SK-MEL-5 (cell line): ENCODE measurements at places on chromosomes 6 and 20. TPM values are rescaled to one million over a fixed set of nuclear protein-coding genes. Genes with fewer than 3 reads are reported as not detected.

- DNase-seq: no peak
These were observed 111.1 kb downstream of the FOXO3 start for GRCh38 chr6:108671790-108672189.

DNA sequence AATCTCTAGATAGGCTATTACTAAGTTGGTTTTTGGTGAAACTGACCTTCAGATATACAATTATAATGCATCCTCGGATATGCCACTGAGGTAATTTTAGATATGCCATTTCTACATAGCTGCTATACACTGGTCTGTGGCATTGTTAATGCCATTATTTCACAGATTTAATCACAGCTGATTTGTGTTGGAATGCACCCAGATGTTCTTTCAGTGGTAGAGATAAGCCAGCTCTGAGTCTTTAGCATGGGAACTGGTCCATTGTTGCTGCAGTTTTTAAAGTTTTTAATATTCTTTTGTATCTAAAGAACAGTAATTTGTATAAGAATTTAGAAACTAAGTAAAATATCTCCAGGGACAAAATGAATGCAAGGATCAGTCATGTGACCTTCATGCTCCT is 6.8 kb downstream of the TMX4 start:
- DNase-seq: no peak

DNA sequence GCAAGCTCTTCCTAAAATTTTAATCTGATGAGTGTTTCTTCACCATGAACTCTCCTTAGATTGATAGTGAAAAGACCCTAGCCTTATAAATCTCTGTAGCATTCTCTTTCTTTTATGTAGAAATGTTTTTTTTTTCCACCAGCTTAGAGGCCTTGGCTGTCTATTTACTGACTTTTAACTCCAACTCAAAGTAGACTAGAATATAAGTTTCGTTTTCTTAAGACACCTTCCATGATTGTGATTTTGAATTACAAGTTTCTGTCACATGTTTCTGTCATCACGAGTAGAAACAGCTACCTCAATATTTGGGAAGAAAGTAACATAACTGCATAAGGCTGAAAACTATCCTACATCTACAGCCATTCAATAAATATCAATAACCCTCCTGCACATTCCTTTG is 17.8 kb downstream of the ADGRF4 start:
- no peak for DNase-seq

Gene ZNF334
- not detected in 2 replicates for total RNA-seq

Gene PTGIS
- total RNA-seq: 0.16 TPM in 1 of 2 replicates, not detected in the other
